ENCODE measurements at places on chromosomes 3 and 15.

- no peak for DNase-seq
These were observed 10.2 kb downstream of the MBNL1 start for GRCh38 chr3:152278756-152279427.

DNA sequence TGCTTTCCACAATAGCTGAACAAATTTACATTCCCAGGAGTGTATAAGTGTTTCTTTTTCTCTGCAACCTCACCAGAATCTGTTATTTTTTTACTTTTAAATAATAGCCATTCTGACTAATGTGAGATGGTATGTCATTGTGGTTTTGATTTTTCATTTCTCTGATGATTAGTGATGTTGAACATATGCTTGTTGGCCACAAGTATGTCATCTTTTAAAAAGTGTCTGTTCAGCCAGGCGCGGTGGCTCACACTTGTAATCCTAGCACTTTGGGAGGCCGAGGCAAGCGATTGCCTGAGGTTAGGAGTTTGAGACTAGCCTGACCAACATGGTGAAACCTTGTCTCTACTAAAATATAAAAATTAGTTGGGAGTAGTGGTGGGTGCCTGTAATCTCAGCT lies 619.3 kb downstream of the SI start:
- DNase-seq = no peak

GRCh38 chr15:66723826-66724731 lies 22.0 kb downstream of the SMAD6 start:
- no peak for DNase-seq

DNA sequence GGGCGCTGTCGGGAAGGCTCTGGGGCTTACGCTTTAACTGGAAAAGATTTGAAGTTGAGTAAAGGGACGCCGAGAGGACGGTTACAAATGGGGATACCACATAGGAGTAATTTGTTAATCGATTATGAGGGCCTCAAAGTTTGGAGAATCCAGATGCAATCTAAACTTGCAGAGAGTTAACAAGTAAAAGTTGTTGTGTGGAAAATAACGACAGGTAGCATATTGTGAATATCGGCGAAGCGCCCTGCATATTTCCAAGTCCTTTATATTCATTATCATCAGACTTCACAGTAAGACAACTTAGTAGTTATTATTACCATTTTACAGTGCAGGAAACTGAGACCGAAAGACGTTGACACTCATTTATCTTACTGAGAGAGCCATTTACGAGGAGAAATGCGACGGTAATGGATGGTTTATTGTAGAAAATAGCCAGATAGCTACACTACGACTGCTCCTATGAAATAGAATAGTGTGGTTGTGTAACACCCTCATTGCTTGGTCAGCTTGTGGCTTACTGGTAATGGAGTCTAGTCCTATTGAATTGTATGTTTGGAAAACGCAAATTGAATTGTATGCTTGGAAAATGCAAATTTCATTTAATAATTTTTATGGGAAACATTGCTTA lies 700 bp downstream of the MKRN2 start:
- no peak for DNase-seq

DNA sequence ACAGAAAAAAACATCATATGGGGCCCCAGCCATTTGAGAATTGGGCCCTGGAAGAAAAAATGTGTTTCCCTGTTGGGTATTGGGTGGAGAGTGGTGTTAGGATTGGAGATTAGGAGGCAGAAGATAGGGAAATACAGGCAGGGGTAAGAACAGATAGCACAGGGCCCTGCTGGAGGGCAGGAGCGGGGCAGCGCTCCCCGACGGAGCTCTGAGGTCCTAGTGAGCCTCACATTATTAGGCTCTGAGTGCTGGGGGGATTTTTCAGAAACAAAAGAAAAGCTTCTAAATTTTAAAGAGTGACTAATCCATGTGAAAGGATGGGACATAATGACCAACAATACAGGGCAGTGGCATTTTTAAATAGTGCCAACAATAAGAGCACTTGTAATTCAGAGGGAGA lies 241.2 kb downstream of the SOX2 start:
- no peak for DNase-seq

DNA sequence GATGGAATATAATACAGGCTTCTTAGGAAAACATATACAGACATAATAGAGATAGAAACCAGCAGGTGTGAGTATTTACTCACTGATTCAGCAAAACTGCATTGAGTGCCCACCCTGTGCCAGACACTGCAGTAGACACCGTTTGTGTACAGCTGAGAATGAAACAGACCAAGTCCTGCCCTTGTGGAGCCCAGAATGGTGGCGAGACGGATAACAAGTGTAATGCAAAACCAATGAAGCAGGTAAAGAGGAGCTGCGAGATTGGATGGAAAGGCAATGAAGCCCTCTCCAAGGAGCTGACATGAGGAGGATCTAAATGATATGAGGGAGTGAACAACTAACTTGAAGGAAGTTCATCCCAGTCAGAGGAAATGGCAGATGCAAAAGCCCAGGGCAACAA lies 256.4 kb downstream of the MEX3B start:
- no peak for DNase-seq

GRCh38 chr3:171950373-171950772 lies 89.0 kb upstream of the FNDC3B start:
- no peak for DNase-seq

- DNase-seq = peak; percentile 65
These were observed 1.8 kb downstream of the BCL6 start for GRCh38 chr3:187743195-187744141.

GRCh38 chr3:108552267-108553159 lies 36.7 kb downstream of the CIP2A start:
- DNase-seq = peak; percentile 61

DNA sequence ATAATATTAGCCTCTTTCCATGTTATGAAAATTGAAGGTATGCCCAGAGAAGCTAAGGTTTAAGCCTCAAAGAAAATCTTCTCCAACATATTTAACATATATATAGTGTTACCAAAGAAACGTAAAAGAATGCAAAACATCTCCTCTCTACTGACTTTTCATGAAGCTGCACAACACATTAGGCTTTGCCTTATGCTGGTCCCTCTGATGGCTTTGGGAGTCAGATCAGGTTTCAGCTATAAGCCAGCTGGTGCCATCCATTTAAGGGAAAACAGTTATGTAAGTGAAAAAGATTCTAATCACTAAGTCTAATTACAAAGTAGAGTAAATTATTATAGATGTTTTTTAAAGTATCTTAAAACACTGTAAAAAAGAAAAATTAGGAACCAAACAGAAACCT lies 410.5 kb downstream of the LSAMP start:
- DNase-seq = no peak

DNA sequence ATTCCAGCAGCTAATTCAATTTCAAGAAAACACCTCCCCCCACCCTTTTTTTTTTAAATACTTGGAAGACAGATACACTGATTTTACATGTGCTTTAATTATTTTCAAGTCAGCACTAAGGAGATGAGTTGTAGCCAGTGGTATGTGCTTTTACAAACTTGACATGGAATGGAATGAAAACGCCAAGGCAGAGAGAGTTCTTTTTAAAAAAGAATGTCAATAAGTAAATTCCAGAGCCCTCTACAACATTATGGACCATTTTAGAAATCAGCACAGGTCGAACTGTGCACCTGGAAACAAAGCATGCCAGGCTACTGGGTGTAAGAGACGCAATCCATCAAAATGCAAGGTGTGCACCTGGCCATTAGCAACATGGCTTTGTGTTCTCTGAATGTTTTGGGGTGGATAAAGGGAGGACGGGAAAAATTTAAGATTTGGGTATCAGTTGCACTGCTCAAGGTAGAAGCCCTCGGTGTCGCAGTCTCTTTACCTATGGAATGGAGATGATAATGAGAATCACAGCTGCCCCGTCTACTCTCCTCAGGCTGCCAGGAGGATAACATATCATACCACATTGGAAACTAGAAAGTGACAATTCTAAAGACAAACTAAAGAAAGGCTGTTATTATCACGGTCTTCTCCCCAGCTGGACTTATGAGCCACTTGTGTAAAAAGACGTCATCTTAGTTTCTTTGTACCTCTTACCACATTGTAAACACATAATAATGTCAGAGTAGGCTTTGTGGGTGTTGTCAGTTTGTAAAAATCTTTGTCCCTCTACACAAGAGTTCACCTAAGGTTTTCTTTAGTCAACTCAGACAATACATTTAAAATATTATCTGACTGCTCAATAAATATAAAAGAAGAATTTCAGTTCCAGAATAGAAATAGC lies 107.4 kb upstream of the PRICKLE2 start:
- DNase-seq = no peak

DNA sequence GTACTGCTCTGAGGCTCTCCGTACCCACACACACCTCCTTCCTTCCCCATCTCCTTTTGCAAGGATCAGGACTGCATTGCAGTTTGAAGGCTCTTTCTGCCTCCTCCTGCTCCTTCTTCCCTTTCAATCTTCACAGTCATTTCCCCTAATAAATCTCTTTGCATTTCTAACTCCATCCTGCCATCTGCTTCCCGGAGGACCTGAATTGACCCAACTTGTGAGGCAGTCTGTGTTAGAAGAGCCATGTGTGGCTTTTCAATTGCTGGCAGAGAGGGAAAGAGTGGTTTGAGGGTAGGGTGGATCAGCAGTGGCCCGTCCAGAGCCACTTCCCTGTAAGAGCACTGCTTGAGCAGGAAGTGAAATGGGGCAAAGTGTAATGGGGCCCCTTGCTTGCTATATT lies 35.8 kb downstream of the ANAPC13 start:
- no peak for DNase-seq

DNA sequence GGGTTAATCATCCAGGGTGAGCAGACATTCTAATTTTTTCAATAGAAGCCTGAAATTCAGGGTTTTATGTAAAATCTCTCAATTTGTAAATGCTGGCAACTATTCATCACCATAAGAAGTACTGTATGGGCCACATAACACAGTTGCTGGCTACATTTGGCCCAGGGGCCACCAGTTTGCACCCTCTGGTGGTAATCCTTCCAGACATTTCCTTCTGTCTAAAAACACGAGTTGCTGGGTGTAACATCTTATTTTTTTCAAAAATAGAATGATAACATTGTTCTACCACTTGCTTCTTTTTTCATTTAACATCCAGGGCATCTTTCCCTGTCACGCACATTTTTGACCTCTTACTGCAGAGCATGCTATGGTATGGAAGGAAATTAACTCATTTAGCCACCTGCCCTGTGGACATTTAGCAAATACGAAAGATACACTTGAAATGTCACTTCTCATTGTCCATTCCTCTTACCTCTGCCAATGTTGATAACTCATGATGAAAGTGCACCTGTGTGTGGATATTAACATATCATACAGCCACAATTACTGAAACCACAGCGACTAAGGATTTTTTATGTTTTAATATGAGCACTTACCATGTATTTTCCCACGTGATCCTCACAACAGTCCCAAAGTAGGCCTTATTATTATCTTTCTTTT lies 117.5 kb upstream of the ARHGEF3 start:
- peak; percentile 38 for DNase-seq

GRCh38 chr15:38631119-38632075 lies 66.8 kb upstream of the RASGRP1 start:
- no peak for DNase-seq

GRCh38 chr15:71313806-71314205 lies 198.5 kb downstream of the THSD4 start:
- no peak for DNase-seq

GRCh38 chr3:180747805-180748361 lies 68.6 kb upstream of the CCDC39 start:
- DNase-seq = no peak

DNA sequence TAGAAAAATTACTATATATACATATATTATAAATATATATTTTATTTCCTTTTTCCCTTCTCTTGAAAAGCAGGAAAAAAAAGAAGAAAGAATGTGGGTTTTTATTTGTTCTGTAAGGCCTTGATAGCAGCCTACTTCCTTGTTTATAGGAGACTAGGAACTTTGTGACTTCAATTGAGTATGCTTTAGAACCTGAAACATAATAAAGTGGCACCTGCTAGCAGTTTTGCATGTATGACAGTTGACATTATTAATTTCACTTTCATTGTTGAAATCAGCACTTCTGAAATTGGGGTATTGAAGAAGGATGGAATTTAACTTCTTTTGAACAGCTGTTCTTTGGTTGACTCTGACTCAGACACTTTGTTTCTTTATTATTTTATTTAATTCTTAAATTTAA lies 56.9 kb downstream of the GLCE start:
- no peak for DNase-seq

DNA sequence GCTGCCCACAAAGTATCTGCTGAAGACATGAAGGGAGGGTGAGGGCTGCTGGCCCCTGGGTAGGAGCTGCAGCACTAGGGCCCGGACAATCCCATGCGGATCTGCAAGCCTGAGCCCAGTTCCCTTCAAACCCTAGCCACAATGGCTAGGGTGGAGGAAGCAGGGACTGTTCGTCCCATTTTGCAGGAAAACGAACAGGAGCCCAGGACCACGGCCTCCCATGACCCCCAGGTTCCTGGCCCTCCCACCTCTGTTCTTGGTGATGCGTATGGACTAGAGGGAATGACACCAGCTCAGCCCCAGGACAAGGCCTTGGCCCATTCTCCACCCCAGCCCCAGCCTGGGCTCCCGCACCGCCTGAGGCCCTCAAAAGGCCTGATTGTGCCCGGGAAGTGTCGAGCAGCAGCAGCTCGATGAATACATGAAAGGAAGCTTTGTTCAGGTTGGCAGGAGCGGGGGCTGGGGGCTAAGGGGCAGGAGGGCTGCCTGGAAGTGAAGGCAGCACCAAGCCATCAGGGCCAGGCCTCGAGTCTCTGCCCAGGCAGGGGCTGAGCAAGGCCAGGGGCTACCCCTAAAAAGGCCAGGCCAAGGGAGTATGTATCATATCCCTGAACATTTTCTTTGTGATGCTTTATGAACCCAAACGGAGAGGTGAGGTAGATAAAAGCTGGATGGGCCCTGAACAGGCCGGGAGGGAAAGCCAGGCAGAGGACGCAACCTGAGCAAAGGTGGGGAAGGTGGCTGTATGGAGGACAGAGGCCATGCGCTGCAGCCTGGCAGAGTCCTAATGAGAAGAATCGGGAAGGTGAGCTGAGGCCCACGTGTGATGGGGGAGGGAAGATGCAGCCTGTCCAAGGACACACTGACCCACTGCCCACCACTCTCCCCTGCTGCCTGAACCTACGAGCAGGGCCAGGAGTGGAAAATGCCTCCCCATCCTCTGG lies 12.2 kb downstream of the SEMA7A start:
- no peak for DNase-seq

- no peak for DNase-seq
These were observed 31.3 kb upstream of the PIK3CA start for GRCh38 chr3:179116816-179117215.

- peak; percentile 8 for DNase-seq
These were observed 24.3 kb upstream of the CP start for GRCh38 chr3:149245738-149246451.

Measured in CD4-positive, alpha-beta T cell treated with Interleukin-10 for 1 hour (primary cell).